C1 segment of cervical spinal cord (tissue), 14 donors: ENCODE measurements at places on chromosomes 6 and 20.

- DNase-seq: no peak
Measured at GRCh38 chr20:50138479-50139393, 14.8 kb downstream of the PEDS1 start.

- DNase-seq: no peak
Measured at GRCh38 chr6:101758368-101758767, 364.9 kb downstream of the GRIK2 start.

- no peak for DNase-seq
Measured at GRCh38 chr6:127963495-127963894, 62.6 kb upstream of the THEMIS start.

DNA sequence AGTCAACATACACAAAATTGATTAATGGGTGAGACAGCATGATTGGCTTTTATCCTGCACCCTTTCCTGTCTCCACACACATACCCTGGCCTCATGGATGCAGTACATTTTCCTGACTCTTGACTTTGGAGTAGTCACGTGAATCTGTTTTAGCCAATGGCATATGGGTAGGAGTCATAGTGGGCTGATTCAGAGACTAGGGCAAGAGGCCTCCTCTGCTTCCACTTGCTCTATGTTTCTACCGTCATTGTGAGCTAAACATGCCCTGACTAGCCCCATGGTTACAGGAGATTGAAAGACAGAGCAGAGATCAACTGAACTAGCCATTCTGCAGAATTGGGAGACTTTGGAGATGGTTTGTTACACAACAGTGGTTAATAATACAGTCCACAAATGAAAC lies 850.0 kb downstream of the DHX35 start:
- DNase-seq: no peak

DNA sequence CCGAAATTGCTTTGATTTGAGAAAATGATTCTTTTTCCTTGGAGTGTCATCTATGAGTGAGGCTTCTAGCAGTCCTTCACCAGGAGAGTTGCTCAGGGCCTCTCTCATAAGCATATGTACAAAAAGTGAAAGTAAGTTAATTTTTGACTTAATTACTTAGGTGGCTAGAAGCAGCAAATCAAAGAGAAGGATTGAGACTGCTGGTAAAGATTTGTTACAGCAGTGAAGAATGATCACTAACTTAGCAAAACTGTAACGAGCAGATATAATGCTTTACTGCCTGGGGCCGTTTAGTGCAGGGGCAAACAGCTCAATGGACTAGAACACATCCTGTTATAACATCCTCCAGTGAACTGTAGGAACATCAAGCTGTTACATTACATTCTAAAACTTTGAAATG lies 167.8 kb upstream of the RIPOR2 start:
- DNase-seq: no peak

DNA sequence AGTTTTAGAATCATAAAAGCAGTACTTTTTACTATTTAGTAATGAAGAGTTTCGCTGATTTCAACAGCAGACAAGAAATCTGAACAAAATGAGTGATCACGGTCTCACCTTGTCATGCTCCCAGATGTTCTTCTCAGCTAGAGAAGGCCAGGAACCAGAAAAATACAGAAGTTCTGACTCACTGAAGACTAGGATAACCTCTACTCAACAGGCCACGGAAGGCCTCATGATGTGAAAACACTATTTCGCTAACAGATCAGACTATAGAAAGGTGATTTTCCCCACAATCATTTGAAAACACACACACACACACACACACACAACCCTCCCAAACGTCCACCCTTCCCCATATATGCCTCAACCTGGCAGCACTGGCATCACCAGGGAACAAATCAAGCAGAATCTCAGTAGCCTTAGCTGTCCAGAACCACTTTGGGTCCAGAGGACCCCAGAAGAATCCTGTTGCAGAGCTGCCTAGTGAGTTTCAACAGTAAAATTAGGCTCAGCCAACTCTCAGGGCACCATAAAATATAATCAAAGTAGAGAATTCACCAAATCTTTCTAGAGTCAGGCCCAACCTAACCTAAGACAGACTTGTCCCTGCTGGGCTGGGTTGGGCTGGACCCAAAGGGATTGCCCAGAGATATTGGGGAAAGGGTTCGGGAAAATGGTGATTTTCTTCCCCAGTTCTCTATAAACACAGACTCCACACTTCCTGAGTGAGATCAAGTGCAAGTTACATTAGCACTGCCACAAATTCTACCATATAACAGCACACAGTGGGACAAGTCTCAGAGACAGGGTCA lies 7.9 kb downstream of the EXOC2 start:
- DNase-seq: no peak

DNA sequence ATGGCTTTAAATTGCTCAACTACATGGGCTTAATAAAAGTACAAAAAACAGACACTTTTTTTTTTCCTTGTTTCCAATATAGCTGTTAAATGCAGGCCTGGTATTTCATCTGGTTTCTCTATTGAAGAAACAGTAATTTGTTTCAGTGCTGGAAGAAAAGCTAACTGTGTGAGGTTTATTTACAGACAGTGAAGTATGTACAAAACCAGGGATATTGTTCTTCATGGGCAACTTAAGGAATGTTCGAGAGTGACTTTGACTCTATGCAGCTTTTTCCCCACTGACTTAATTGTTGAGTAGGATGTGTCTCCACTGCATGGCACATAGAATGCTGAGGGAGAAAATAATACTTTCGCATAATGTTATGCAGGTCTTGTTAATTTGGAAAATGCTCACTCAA lies 31.0 kb upstream of the PRL start:
- DNase-seq: no peak

DNA sequence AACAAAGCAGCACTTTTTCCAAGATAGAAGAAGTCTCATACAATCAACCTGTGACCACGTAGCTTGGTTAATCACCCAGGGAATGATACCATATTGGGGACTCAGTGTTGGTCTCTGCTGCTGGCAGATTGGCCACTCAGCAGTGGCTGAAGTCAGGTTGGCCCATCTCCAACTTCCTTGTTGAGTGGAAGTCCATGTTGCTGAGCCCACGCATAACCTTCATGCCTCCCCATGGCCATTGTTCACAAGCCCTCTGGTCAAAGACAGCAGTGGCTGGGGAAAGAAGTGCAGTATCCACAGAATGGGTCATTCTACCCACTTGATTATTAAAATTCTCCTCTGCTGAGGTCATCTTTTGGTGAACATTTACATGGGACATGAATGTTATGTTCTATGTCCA lies 38.5 kb downstream of the PKIB start:
- no peak for DNase-seq

GRCh38 chr6:15619330-15619729 lies 43.5 kb downstream of the DTNBP1 start:
- no peak for DNase-seq

- peak; percentile 47 for DNase-seq
Measured at GRCh38 chr20:33945391-33946081, 48.2 kb upstream of the RALY start.

DNA sequence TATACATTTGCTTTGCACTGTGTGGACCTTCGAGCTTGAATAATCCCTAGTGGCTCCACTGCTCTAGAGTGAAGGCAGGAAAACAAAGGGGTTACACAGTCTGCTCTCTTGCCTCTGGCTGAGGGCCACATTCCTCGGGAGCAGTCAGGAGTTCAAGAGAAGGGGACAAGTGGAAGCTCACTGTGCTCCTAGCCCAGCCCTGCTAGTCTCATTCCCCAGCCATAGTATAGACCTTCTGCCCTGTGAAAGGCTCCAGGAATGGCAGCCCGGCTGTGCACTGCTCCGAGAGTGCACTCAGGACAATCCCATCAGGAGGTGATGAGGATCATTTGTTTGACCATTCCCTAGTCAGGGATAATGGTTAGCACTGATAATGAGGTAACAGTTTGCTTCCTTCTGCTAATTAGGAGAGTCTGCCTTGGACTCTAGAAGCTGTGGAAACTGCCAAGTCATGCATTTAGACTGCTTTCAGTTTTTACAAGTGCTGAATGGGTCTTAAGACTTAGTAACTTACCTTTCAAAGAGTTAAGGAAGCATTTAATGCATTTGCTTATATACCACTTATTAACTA lies 8.5 kb downstream of the IYD start:
- DNase-seq: peak; percentile 4

GRCh38 chr6:170312876-170313275 lies 6.3 kb downstream of the FAM120B start:
- no peak for DNase-seq

GRCh38 chr20:62740286-62741141 lies 31.9 kb downstream of the NTSR1 start:
- DNase-seq: no peak

- DNase-seq: no peak
Measured at GRCh38 chr6:5151955-5152401, 66.8 kb downstream of the PPP1R3G start.

- DNase-seq: no peak
Measured at GRCh38 chr20:50110141-50111047, 2.6 kb downstream of the UBE2V1 start.

GRCh38 chr6:170165085-170165470 lies 125.8 kb downstream of the DLL1 start:
- no peak for DNase-seq

DNA sequence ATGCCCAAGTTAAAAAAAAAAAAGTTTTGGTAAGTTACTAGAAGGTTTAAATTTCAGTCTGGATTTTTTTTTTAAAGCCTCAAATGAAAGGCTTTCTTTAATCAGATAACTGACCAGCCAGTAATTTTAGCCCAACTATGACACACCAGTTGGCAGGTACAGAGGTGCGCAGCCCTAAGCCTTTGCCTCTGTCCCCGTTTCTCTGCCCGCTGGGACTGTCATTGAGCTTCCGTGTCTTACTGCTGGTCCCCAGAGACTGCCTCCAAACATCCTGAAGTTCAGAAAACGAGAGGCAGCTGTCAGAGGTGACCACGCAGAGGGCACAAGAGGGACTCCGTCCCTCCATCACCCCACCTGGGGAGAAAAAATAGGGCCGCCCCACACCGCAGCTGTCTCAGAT lies 118.2 kb downstream of the RPS12 start:
- no peak for DNase-seq

GRCh38 chr6:21589352-21590345 lies 3.9 kb upstream of the SOX4 start:
- peak; percentile 67 for DNase-seq

DNA sequence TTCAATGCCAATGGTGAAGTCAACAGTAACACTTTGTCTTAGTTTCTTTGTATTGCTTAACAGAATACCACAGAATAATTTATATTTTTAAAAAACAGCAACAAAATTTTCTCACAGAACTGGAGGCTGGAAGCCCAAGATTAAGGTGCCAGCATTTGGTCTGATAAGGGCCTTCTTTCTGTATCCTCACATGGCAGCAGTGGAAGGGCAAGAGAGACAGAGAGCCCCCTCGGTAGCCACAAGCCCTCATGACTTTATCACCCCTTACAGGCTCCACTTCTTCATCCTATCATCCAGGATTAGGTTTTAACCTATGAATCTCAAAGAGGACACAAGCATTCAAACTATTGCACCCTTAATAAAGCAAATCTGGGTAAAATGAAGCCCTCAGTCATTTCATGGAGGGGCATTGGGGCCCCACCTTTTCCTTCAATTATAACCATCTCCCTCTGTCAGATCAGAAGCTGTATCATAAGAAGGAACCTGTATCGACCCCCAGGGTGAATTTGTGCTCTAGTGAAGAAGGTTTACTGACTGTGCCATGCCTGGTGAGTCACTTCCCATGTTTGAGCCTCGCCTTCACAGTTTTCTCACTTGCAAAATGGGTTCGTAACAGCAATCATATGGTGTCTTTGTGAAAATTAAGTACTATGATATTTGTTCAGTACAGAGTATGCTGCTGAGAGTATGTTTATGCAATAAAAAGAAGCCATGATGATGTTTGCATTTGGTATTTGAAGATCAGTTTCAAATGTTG lies 178.2 kb downstream of the LRFN2 start:
- no peak for DNase-seq

- DNase-seq: no peak
Measured at GRCh38 chr20:51525241-51526105, 17.0 kb downstream of the NFATC2 start.

DNA sequence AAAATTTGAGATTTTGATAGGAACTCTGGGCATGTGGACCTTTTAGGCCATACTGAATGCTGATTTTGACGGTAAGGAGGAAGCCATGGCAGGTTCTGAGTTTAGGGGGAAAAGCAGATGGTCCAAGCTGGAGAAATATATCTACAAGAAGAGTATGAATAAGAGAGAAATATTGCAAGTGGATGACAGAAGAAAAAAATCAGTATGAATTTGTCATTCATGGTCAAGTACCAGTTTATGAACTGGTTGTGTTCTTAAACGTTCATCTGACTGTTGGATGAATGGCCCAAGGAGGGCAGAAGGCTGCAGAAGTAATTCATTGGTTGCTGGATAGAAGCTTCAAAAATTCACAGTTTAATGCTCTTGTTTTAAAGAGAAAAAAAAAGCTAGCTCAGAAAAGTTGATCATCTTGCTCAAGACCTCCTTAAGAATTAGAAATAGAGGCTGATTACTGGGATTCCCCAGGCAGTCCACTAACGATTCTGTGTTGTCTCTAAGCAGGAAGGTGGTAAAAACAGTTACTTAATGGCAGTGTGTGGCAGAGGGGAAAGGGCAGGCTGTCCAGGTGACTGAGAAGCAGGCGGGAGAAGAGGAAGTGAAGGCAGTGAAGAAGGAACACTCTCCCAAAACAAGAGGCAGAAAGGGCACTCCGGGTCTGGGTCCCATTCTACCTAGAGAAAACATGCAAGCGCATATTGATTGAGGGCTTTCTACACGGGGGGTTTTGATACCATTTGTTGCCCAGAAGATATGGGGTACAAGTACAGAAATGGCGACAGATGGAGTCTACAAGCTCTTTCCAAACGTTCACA lies 2.0 kb upstream of the DUSP22 start:
- DNase-seq: no peak

DNA sequence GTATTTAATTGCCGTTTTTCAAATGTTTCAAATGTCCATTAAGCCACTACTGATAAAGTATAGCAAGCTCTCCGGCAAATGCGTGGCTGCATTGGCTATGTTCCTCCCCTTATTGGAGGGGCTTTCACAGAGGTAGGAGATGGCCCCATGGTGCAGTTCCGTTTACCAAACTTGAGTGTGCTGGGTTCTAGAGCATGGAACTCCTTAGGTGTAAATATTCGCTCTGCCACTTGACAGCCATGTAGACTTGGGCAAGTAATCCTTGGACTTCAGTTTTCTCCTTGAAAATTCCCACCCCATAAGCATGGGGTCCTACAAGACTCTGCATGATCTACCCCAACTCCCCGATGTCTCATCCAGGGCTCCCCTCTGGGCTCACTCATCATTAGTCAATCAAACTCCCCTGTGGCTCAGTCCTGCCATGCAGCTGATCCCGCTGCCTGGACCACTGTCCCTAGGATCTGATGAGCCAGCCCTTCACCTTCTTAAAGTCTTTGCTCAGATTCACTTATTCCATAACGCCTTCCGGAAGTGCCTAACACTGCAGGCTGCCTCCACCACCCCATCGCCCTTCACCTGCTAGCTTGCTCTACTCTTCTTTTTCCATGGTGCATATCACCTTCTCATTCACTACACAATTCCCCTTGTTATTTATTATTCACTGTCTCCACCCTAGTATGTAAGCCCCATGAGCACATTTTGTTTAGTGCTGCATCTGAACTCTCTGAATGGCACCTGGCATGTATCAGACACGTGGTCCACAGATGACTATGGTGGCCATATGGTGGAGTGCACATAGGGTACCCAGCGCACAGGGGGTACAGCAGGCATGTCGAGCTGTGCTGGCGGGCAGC lies 18.8 kb downstream of the PRR18 start:
- no peak for DNase-seq

- no peak for DNase-seq
Measured at GRCh38 chr6:81696524-81696923, 56.0 kb downstream of the TENT5A start.

GRCh38 chr6:89021629-89022028 lies 58.2 kb upstream of the RNGTT start:
- no peak for DNase-seq

GRCh38 chr6:45920819-45921511 lies 94.7 kb downstream of the CLIC5 start:
- no peak for DNase-seq

GRCh38 chr6:42224222-42225028 lies 6.8 kb upstream of the MRPS10 start:
- DNase-seq: no peak
